ENCODE measurements at places on chromosomes 3 and 15.
A peak's percentile ranks its signal among the peaks of the same experiment; 100 is the strongest.

DNA sequence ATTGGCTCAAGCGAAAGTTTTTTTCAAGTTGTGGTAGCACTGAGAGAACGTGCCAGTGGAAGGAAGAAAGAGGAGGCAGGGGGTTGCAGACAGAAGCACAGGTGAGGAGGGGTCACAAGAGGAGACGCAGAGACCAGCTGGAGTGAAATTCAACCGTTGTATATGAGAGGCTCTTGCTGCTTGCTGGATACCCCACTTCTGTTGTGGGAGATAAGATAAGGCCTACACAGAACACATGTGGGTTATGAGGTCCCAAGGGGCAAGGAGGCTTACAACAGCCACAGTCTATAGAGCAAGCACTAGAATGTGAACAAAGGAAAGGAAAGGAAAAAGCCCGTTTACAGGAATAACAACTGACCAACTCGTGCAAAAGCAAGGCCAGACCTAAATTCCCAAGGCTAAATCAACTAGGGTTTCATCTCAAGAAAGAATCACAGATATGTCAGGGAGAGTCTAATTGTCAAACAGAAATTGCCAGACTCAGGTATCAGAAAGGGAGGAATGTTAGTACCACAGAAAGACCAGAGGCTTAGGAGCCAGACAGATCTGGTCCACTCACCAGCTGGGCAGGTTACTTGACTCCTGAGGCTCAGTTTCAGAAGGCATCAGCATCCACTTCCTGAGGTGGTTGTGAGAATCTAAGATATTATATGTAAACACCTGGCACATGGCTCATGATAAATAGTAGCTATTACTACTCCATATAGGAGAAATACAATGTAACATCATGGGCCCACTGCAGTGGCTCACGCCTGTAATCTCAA, 60.9 kb downstream of the MSL2 start:
- no peak for DNase-seq

- no peak for DNase-seq
Observed at GRCh38 chr15:68633231-68634121, 54.7 kb downstream of the CORO2B start.

- DNase-seq, result no peak
Observed at GRCh38 chr3:50269977-50270413, 1.0 kb downstream of the SEMA3B start.

- no peak for DNase-seq
Observed at GRCh38 chr3:141525814-141526213, 39.0 kb downstream of the RASA2 start.

DNA sequence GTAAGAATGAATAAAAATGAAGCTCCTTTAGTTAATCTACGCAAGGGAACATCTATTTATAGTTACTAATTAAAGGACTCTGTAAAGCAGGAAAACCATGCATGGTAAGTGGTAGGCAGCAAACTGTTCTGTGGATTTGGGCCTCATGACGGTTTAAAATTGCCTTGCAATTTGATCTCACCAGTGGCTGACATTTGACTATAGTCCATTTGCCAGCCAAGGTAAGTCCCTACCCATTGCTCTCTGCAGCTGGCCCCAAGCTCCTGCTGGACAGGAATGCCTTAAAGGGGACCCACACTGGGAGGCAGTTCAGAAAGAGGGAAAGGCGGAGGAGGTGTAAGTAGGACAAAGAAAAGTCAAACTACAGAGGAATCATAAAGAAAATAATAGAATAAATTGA, 203.3 kb downstream of the PLCL2 start:
- no peak for DNase-seq

DNA sequence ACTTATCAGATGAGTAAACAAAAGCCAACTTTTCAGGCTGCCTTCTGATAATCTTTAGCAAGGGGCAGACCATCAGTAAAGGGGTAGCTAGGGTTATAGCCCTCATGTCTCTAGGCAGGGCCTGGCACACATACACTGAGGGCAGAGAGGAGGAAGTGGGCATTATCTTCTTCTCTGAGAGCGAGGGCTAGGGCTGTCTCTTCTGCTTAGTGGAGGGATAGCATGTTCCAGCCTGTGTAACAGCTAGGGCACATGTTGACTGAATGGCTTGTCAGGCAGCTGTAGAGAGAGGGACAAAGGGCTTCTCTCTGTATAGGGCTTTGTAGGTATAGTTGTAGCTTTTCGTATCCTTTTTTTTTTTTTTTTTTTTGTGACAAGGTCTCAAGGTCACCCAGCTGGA, 17.8 kb downstream of the CRTC3 start:
- no peak for DNase-seq

- no peak for DNase-seq
Observed at GRCh38 chr3:150074697-150075416, 104.2 kb upstream of the PFN2 start.

DNA sequence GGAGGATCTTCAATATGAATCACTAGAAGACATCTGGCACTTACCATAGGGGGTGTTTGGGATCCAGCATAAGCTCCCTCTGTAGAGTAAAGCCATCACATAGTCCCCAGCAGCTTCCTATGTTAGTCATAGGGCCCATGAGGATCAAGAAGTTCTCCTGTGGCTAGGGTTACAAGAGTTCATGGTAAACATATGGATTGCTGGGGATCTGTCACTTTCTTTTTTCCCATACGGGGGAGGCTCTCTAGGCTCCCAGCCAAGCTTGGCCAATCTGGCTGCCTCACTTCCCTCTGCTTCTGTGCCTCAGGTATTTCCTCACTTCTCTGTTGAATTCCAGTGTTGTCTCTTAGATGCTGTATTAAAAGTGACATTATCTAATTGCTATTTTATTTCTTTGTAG, 597.9 kb downstream of the PDCD6IP start:
- DNase-seq, result no peak

- no peak for DNase-seq
Observed at GRCh38 chr3:54342676-54343075, 220.3 kb downstream of the CACNA2D3 start.

- DNase-seq, result peak; percentile 93
Observed at GRCh38 chr15:63610209-63610841, 13.1 kb downstream of the FBXL22 start.

- DNase-seq, result no peak
Observed at GRCh38 chr3:196886144-196886543, 18.4 kb downstream of the SENP5 start.

DNA sequence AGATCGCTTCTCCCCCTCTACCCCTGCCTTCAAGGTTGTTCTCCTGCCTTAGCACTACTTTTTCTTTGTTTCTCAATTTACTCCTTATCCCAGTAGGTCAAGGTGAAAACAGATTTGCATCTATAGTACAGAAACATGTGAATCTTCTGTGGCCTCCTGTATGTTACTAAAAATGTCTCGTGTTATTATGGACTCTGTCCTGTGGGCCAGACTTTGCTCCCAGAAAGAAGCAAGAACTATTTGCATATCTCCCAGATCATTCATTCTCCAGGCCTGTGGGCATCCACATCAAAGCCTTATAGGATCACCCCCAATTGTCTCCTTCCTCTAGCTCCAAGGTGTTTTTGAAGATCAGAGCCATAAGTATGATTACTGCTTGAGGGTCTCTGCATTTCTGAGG, 169.5 kb upstream of the ROPN1 start:
- no peak for DNase-seq

DNA sequence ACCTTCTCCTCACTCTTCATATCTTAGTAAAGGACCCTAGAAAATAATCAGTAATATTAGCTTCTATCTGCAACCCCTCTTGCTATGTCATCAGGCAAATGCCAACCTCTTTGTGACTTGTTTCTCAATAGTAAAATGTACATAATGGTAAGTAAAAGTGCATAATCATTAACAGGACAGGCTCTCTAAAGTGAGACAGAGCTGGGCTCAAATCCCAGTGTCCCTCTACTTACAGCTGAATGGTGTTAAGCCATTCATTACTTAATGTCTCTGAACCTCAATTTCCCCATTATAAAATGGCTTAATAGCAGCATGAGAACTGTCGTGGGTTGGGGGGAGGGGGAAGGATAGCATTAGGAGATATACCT, 62.6 kb upstream of the ATP11B start:
- DNase-seq, result no peak

DNA sequence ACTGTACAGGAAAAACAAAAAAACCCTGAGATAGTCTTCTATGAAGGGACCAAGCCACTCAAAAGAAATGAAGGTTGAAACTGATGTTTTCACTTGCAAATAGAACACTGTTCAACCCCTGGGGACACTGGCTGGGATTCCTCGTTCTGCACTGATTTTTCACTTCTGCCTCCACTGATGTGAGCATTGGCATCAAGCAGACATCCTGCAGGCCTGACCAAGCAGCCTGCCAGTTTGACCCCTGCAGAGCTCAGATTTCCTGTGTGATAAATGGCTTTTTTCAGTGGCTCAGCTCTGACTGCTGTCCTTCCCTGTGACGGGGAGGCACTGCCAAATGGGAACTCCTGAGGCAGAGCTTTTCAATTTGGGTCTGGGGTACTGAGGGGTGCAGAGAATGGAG, 50.0 kb downstream of the RASGRP1 start:
- no peak for DNase-seq
